A172 (cell line): ENCODE measurements at places on chromosomes 3 and 15. TPM values are rescaled to one million over a fixed set of nuclear protein-coding genes. Genes with fewer than 3 reads are reported as not detected.

The SLC12A8 gene
- 10.7 and 24.9 TPM in 2 replicates for total RNA-seq

The MB21D2 gene
- 85.0 and 99.1 TPM in 2 replicates for total RNA-seq

The C3orf70 gene
- 2.1 and 2.4 TPM in 2 replicates for total RNA-seq

The PRKAR2A gene
- total RNA-seq, result 33.9 and 37.3 TPM in 2 replicates

The CDHR4 gene
- not detected in 2 replicates for total RNA-seq

The SIDT1 gene
- total RNA-seq, result 0.02 TPM in 1 of 2 replicates, not detected in the other

The HGD gene
- total RNA-seq, result 0.07 TPM in 1 of 2 replicates, not detected in the other

The KNG1 gene
- not detected in 2 replicates for total RNA-seq

The GOLGA6L10 gene
- 0.07 TPM in 1 of 2 replicates, not detected in the other for total RNA-seq

The ACOX2 gene
- total RNA-seq, result 2.2 and 5.4 TPM in 2 replicates

The CISH gene
- 1.1 and 2.3 TPM in 2 replicates for total RNA-seq

The C3orf49 gene
- total RNA-seq, result not detected in 2 replicates

The GOLGA6L4 gene
- 0.79 and 0.81 TPM in 2 replicates for total RNA-seq

The ST6GAL1 gene
- 5.3 and 9.4 TPM in 2 replicates for total RNA-seq

The C2CD4A gene
- 0.26 TPM in 1 of 2 replicates, not detected in the other for total RNA-seq

The GABRG3 gene
- not detected in 2 replicates for total RNA-seq

The TICRR gene
- total RNA-seq, result 6.4 and 7.0 TPM in 2 replicates

The RARB gene
- 0.62 and 0.71 TPM in 2 replicates for total RNA-seq

The CFAP100 gene
- not detected in 2 replicates for total RNA-seq

The FSIP1 gene
- 0.41 and 0.86 TPM in 2 replicates for total RNA-seq

The TMEM40 gene
- total RNA-seq, result 2.9 TPM in 1 of 2 replicates, not detected in the other

The SUMF1 gene
- total RNA-seq, result 77.4 and 87.0 TPM in 2 replicates

The AKAP13 gene
- total RNA-seq, result 34.3 and 35.9 TPM in 2 replicates

The FAM107A gene
- not detected in 2 replicates for total RNA-seq

The GPR149 gene
- not detected in 2 replicates for total RNA-seq

The KIF15 gene
- 19.4 and 23.4 TPM in 2 replicates for total RNA-seq

The C3orf20 gene
- total RNA-seq, result not detected in 2 replicates

The ISG20 gene
- 3.8 and 7.7 TPM in 2 replicates for total RNA-seq

The SLCO3A1 gene
- total RNA-seq, result 2.8 and 4.0 TPM in 2 replicates

The CELSR3 gene
- total RNA-seq, result 4.9 and 5.8 TPM in 2 replicates
